Stimulated activated CD8-positive, alpha-beta memory T cell treated with anti-CD3 and anti-CD28 coated beads, Interleukin-15, amount 100 ng/mL, for 4 hours (primary cell): ENCODE measurements at places on chromosomes 7 and 10.

GRCh38 chr10:67784474-67784873 is 53.5 kb downstream of the DNAJC12 start:
- no peak for DNase-seq

GRCh38 chr10:24899571-24899970 is 52.8 kb downstream of the PRTFDC1 start:
- no peak for DNase-seq

- DNase-seq, result no peak
Measured at GRCh38 chr10:16674147-16674703, 143.0 kb downstream of the RSU1 start.

- no peak for DNase-seq
Measured at GRCh38 chr10:69004821-69005220, 16.2 kb downstream of the KIFBP start.

- no peak for DNase-seq
Measured at GRCh38 chr10:129972145-129972965, 8.3 kb upstream of the EBF3 start.

DNA sequence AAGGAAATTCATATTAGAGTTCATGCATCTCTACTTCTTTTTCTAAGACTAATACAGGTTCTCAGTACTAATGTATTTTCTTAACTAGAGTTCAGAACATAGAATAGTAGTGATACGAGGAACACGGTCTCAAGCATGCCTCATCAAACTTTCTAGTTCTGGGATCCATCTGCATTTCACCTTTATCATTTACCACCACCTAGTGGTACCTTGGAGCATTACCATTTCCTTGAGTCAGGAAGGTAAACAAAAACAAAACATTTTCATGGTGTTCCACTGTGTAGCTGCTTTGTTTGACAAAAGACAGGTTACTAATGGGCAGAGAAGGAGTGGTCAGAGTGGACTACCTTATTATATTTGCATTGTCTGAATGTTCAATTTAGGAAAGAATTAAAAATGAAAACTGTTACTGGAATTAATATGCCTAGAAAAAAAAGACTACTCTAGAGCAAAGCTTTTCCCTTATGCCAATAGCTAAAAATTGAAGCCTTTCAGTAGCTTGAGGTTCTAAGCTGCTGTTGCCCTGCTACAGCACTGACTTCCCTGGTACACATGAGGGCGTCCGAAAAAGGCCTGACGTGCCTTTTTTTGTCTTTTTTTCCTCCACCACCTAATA is 44.5 kb downstream of the STARD3NL start:
- no peak for DNase-seq
